Stimulated activated CD8-positive, alpha-beta memory T cell treated with anti-CD3 and anti-CD28 coated beads, Interleukin-7, amount 100 ng/mL, for 24 hours (primary cell): ENCODE measurements at places on chromosomes 2 and 18.

DNA sequence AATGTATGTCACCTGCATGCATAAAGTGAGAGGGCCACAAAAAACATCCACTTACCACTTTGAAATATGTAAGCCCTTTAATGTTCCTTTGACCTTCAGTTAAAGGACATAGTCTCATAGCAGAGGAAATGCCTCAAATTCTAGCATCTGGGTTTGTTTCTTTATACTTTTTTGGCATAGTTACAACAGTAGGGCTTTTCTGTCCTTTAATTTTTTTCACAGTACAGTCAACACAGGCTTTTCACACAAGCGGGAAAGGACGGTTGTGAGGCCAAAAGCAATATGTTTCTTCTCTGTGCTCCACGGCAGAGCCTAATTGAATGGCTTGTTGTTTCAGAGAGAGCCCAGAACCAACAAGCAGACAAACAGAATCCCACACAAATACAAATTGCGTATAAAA lies 57.6 kb downstream of the CRIM1 start:
- DNase-seq = no peak

GRCh38 chr2:46695283-46695682 lies 215.9 kb downstream of the TMEM247 start:
- DNase-seq = no peak

- no peak for DNase-seq
Observed at GRCh38 chr2:20366672-20367116, 16.1 kb upstream of the PUM2 start.

DNA sequence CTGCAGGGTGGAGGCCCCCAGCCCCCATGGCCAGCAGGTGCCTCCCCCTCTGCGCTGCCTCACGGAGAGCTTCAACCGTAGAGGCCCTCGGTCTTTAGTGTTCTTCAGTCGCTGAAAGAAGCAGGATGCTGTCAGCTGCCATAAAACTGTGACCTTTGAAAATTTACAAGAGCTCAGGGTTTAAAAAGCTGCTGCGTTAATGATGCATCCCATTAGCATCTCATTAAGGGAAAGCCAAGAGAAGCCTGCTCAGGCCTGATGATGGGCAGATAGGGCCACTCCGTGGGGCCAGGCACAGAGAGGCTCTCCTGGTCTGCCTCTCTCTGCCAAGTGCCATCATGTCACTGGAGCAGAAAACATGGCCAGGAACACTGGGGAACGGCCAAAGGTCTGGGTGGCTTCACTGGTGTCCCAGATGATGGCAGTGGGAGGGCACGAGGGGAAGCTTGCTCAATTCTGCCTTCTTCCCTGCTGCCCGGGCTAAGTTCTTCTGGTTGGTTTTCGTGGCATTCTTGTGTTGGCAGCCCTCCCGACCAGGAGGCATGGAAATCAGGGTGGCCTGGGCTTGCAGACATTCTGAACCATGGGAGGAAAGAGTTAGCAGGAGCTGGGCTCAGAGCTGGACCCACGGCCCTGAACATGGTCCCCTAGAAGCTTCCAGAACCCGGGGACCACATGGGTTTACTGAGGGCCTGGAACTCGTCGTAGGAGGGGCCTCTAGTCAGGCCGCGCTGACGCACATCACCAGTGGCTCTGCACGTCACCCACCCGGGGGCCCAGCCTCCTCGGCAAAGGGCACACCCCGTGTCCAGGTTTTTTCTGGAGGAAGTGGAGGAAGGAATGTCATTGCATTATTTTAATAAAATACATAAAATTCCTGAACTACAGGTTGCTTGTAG lies 250.7 kb downstream of the KLHL29 start:
- no peak for DNase-seq

GRCh38 chr18:70292628-70293027 lies 3.8 kb downstream of the SOCS6 start:
- no peak for DNase-seq

- DNase-seq = no peak
Observed at GRCh38 chr2:58032016-58032763, 14.4 kb upstream of the VRK2 start.

DNA sequence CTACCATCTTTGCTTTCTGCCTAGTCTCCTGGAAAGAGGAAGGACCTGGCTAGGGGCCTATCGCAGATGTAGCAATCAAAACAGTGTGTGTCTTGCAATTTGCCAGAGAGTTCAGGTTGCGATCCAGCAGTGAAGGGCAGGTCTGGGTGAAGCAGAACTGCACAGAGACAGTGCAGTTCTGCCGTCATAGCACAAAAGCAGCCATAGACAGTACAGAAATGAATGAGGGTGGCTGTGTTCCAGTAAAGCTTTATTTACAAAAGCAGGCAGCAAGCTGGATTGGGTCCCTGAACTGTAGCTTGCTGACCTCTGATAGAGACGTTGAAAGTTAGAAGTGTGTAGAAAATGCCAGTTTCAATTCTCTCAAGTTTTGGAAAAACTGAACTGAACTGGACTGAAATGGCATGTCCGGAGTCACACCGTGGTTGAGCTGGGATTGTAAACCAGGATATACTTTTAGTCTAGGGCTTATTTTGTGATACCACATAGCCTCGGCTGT lies 186.8 kb downstream of the LTBP1 start:
- no peak for DNase-seq

GRCh38 chr2:23548143-23548769 lies 163.3 kb downstream of the KLHL29 start:
- no peak for DNase-seq

GRCh38 chr2:228329282-228329681 lies 147.8 kb upstream of the SPHKAP start:
- no peak for DNase-seq

DNA sequence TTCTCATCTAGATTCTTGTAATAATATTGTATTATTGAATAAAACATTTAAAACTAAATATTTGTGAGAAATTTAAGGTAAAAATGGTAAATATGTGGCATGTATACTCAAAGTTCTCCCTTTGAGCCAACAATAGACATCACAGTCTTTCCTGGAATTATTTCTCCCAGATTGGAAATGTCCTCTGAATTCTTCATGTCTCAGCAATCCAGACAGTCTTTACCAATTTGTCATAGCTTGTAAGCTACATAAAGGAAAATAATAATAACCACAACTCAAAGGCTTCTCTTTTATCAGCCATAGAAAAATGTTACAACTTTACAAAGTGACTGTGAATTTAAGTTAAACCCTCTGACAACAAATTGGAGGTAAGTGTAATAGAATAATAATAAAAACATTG lies 784.9 kb downstream of the EPHA4 start:
- no peak for DNase-seq

DNA sequence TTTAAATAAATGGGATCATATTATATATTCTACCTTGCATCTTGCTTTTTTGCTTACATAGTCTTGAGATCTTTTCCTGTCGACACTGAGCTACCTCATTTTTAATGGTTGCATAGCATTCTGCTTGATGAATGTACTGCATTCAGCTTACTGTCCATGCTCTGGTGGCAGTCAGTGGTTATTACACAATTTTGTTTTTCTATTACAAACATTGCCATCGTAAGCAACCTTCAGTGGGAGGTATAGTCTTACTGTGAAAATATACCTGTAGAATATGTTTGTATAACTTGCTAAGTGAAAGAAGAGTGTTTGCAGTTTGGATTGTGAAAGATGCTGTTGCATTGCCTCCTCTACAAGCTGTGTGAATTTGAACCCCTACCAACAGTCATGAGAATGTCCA lies 43.4 kb downstream of the UBXN4 start:
- no peak for DNase-seq

DNA sequence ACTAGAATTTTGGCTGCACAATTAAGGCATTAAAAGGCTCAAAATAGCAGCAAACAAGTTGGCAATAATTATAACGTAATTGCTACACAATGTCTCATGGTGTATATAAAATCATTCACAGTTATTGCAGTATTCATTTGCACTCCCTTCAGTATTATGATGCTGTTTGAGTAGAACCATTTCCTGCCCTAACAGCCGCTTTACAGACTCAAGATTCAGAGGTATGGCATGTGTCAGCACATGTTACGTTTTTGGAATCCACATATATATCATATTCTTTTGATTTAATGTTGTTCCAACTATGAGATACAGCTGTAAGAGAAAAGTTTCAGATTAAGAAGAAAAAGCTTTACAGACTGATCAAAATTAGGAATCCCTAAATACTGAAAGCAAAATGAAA lies 56.3 kb upstream of the NCKAP5 start:
- DNase-seq = no peak

GRCh38 chr2:82226441-82226840 lies 1921.9 kb upstream of the LRRTM1 start:
- DNase-seq = no peak

GRCh38 chr2:237977380-237977779 lies 10.6 kb downstream of the UBE2F start:
- no peak for DNase-seq

GRCh38 chr18:8339210-8339609 lies 270.0 kb upstream of the RAB12 start:
- DNase-seq = no peak

DNA sequence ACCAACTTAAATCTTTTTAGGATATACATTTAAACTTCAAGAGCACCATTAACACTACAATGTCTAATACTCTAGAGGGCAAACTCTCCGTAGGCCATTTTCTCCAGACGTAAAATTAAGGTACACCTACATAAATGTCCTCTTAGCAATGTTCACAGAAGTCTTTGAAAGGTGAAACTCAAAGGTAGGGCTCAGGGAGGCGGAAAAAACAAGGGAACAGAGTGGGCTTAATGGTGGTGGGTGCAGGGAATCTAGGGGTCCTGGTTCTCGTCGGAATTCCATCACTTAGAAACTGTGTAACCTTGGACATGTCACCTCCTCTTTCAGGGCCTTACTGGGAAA lies 668 bp downstream of the NFU1 start:
- DNase-seq = no peak
